ENCODE measurements at places on chromosomes 2 and 18.

- no peak for DNase-seq
Measured at GRCh38 chr18:44911260-44911659, 230.6 kb downstream of the SETBP1 start.

DNA sequence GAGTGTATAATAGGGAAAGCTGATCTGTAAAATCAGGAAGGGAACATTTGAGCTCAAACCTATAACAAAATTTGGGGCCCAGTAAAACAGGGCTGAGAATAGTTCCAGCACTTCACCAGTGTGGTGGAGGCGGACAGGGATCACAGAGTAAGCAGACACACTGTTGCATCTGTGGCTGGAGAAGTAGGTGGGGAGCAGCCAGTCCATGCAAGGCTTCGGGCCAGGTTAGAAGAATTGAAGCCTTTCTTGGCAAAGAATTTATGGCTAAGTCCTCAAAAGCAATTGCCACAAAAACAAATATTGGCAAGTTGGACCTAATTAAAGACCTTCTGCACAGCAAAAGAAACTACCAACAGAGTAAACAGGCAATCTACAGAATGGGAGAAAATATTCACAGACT is 93.8 kb upstream of the ZBTB14 start:
- DNase-seq, result no peak

DNA sequence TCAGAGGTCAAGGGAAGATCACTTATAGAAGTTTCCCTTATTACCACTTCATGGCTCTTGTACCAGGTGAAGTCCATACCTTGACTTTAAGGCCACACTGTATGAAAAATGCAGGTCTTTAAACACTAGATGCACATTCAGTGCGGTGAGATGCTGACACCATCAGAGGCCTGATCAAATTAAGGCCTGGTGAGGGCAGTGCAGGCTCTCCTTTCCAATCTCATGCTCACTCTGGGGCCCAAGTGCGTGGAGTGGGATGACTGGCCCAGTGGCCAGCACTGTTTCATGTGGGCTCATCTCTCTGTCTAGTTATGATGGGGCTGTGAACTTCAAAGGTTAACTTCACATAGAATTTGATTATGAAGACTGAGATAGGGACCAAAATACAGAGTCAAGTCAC is 281.1 kb downstream of the SLC4A3 start:
- no peak for DNase-seq

DNA sequence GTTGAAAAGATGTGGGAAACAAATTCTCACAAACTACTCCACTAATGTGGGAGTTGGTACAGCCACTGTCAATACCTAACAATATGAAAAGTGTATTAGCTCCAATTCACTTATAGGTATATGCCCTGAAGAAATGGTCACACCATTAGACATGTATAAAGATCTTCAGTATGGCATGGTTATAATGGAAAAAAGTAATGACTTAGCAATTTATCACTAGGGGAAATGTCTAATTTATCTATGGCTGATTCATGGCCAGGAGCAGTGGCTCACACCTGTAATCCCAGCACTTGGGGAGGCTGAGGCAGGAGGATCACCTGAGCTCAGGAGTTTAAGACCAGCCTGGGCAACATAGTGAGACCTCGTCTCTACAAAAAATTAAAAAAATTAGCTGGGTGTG is 52.5 kb downstream of the UGP2 start:
- DNase-seq, result no peak

GRCh38 chr2:75204833-75205232 is 5.5 kb upstream of the TACR1 start:
- no peak for DNase-seq

- no peak for DNase-seq
Measured at GRCh38 chr2:99389946-99390345, 52.8 kb downstream of the EIF5B start.

GRCh38 chr2:64955467-64955866 is 33.7 kb upstream of the SLC1A4 start:
- DNase-seq, result no peak

DNA sequence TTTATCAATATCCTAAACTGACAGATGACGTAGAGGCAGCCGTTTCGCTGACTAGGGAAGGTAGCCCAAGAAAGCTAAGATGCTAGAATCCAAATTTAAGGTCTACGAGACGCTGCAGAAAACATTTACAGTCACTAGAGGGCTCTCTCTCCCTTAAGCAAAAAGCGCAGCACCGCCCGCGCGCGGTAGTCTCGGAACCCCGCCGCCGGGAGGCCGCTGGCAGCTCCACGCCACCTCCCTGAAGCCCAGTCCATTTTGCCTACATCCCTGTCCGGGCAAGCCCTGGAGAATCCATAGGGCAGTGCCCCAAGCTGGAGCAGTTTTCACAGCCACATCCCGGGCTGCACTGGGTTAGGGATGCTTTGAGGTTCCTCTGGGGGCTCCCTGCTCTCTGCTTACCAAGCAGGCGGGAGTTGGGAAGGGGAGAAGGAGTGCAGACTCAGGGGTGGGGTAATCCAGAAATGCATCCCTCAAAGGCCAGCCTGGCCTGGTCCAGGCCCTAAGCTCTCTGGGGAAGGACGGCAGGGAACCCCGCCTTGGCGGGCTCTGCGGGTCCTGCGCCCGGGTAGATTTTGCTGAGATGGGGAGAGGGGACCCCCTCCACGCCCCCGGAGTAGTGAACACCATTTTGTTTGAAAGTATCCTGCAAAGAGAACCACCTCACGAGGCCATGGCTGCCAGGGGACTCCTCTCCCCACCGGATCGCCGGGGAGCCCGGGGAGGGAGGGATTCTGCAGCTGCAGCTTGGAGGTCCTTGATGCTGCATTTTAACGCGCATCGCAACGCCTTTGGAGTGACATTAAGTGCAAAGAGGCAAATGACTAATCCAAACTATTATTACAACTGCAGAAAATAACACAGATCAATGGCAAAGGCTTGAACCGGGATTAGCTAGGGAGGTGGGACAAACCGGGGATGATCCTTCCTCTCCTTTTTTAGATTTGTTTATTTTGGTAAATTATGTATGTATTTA is 1.3 kb upstream of the DPYSL5 start:
- DNase-seq, result peak; percentile 84

DNA sequence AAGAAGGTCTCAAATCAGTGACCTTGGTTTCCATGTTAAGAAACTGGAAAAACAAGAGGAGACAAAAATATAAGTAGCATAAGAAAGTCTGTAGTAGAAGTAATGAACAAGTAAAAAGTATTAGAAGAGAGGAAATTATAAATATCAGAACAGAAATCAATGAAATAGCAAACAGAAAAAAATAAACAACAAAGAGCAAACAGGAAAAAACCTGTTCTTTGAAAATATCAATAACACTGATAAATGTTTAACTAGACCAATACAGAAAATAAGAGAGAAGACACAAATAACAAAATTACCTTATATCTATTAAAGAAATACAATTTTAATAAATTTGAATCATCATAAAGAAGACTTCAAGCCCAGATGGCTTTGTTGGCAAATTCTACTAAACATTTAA is 113.3 kb downstream of the MAIP1 start:
- DNase-seq, result no peak

GRCh38 chr2:73218298-73218697 is 4.3 kb downstream of the SMYD5 start:
- no peak for DNase-seq

DNA sequence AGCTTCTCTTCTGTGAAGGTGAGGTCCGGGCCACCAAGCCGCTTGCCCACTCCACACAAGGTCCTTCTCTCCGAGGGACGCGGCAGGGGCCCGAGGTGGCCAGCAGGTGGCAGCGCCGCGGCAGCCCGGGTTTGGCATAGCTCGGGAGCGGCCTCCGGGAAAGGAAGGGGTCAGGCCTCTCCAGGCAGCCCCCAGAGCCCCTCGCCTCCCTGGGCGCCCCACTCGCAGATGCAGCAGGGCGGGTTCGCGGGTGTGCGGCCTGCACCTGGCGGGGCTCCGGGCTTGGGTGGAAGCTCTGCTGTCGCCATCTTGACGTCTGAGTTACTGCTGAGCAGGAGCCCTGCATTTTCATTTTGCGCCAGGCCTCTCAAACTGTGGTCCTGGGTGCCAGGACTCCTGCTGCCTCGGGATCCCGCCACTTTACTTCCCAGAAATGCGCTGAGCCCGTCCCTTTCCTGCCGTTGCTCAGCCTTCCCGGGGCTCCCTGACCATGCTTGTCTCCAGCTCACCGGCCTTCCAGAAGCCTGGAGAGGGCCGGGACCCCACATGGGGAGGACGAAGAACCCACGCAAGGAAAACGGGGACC is 18.6 kb upstream of the NCL start:
- no peak for DNase-seq

GRCh38 chr2:9292426-9292825 is 85.8 kb downstream of the ASAP2 start:
- no peak for DNase-seq

- no peak for DNase-seq
Measured at GRCh38 chr2:26399771-26400376, 1.8 kb upstream of the DRC1 start.

DNA sequence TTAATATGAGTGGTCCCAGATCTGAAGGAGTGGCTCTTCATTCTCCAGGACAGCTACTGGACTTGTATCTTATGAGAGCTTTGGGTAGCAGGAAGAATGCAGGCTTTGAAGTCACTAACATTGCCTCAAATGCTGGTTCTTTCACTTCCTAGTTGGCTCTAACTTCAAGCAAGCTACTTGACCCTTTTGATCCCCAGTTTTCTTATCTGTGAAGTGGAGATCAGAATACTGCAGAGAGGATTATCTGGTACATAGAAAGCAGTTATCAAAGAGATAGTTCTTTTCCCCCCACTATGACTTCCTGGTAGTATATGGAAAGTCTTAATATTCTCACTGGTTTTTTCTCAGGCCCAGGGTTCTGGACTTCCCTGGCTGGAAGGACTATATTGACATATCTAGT is 3.4 kb upstream of the PLCL1 start:
- DNase-seq, result no peak

- DNase-seq, result no peak
Measured at GRCh38 chr2:37301408-37301807, 23.2 kb downstream of the PRKD3 start.

GRCh38 chr18:24878289-24878688 is 417.9 kb downstream of the HRH4 start:
- peak; percentile 47 for DNase-seq

GRCh38 chr2:74873678-74874640 is 40.0 kb downstream of the HK2 start:
- no peak for DNase-seq

GRCh38 chr18:77131652-77132368 is 773 bp downstream of the MBP start:
- no peak for DNase-seq

GRCh38 chr2:164080486-164080885 is 344.7 kb upstream of the FIGN start:
- no peak for DNase-seq

DNA sequence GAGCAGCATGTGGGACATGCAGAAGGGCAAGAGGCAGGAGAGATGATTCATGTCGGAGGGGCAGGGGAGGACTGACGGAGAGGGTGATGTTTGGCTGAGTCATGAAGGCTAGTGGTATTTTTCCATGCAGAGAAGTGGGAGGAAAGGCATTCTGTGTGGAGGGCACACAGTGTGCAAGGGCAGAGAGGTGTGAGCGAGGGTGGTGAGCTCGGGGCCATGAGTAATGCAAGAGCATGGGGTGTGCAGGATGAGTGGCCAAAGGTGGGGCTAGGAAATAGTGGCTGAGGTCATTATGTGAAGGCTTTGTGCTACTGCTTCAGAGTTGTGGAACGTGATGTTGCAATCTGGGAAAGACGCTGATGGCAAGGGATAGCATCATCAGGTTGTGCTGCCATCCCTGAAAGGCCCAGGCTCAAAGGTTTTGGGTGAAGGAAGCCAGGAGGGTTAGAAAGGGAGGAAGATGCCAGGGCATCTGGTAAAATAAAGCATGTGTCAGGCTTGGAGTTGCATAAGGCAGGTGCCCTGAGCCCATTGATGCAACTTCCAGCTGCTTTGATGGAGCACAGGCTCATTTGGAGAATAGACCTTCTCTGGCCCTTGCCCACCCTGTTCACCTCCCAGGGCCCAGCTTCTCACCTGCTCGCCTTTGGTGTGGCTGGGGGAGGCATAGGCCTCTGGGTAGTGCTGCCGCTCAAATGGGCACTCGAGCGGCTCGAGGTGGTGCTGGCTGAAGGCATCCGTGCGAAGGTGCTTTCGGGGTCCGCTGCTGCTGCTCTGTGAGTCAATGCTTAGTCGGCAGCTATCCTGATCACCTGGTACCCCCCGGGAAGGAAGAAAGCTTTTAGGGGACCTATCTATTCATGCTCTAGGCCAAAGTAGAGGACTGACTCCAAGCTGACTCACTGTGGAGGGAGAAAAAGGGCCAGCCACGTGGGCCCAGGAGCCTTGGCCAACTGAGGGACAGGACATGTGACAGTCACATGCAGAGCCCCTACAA is 37.5 kb downstream of the PAX8 start:
- no peak for DNase-seq

DNA sequence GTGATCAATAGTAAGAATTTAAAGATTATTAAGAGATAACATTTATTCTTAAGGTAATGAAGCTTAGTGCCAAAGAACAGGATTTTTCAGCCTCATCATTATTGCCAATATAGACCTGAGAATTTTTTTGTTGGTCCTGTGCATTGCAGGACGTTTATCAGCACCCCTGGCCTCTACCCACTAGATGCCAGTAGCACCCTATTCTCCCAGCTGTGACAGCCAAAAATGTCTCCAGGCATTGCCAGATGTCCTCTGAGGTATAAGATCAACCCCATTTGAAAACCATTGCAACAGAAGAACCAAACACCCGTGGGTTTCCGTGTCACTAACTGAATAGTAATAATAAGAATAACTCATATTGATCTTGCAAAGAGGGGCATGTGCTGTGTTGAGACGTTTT is 700.0 kb upstream of the SOX11 start:
- DNase-seq, result peak; percentile 20

GRCh38 chr2:238920601-238921001 is 72.7 kb downstream of the TWIST2 start:
- DNase-seq, result no peak

DNA sequence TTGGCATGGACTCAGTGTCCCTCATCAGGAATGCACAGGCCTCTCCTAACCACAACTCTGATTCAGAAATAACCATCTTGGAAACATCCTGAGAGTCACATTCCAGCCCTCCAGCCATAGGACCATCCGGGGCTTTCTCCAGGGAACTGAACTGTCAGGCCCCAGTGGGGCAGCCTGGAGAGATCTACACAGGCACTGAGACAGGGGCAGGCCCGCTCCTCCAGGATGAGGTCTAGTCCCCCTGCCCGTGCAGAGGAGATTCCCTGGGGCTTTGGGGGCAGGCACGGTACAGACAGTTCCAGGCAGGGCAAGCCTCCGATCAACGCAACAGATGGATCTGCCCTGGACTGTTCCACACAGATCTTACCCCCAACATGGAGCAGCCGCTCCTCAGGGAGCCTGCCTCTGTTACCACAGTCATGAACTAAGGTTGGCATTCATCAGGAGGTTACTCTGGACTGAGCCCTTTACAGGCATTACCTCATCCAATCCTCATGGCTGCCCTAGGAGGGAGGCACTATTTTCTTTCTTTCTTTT is 12.0 kb downstream of the KCNK3 start:
- no peak for DNase-seq
